8988T (cell line): ENCODE measurements at places on chromosomes 7 and 10.

DNA sequence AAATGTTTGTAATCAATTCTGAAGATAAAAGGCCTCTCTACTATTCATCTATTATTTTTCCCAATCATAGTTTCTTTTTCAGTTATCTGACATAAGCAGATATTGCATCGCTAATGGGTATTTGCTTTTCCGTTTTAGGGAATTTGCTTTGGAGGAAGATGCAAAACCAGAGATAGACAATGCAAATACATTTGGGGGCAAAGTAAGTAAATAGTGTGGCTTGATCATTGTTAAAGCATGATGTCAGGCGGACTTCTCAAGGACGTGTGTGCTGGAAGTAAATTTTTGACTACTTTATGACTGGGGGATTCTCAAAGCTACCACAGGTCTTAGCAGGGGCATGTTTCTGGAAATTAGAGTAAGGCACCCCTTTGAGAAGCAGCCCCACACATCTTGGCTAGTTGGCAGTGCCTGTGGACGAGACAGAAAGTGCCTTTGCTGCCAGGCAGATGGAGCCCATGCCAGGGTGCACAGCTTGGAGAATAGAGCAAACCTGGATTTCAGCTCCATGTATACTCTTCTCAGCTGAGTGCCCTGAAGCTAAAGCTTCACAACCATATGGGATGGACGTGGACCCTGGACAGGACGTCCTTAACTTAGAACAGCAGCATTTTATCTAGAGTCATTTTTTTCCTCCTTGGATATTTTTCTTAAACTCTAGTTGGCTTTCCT, 68.6 kb downstream of the SRI start:
- no peak for DNase-seq

GRCh38 chr10:8563478-8563877, 509.0 kb downstream of the GATA3 start:
- DNase-seq = no peak

DNA sequence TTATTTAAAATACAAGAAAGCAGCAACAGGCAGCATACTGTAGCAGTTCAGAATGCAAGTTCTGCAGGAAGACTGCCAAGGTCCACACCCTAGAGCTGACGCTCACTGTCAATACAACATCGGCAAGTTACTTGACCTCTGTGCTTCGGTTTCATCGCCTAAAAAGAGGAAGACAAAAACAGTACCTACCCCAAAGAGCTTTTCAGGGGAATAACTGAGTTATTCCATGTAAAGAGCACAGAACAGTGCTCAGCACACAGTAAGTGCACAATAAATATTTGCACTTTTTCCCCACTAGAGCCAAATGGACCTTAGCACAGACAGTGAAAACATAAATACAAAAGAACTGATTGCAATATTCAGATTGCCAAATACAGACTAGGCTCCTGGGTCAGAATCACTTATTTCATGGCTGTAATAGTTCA, 88.6 kb downstream of the USP6NL start:
- DNase-seq = no peak

DNA sequence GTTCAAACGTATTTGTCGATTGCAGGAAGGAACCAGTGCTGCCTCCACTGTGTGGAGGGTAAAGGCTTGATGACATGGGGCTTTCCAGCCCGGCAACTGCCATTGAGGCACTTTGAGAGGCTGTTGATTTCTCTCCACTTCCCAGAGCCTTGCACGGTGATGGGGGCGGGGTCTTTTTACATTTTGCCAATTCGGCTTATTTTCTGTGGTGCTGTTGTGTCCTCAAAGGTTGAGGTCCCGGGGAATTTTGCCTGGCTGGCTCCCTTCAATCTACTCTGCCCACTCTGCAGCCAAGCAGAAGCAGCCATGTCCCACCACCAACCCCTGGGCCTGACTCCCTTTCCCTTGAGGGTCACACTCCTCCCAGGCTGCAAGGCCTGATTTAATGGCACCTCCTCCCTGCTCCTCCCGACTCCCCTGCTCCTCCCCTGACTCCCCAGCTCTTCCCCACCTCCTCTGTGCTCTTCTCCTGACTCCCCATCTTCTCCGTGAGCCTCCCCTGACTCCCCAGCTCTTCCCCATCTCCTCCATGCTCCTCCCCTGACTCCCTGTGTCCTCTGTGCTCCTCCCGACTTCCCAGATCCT, 39.0 kb downstream of the OAT start:
- no peak for DNase-seq

DNA sequence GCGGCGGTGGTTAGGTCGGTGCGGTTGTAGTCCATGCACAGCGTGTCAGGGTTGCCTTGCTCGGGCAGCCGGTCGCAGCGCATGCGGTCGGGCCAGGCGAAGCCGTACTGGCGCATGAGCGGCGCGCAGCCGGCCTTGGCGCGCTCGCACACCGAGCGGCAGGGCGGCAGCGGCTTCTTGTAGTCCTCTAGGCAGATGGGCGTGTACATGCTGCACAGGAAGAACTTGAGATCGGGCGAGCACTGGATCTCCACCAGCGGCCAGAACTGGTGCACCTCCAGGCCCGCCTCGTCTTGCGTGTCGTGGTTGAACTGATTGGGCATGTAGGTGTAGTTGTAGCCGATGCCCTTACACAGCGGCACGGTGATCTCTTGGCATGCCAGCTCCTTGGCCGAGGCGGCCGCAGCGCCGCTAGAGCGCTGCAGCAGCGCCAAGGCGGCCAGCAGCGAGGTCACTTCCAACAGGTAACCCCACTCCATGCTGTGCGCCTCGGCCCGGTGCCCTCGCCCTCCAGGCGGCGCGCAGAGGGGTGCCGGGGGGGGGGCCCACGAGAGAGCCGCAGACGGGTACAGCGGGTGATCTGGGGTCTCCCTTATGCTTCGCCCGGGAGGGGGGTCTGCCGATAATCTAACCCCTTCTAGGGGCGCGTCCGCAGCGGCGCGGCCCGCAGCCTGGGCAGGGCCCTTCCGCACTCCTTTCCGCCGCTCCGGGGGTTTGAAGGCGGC, 983 bp downstream of the FZD8 start:
- DNase-seq = peak; percentile 51

DNA sequence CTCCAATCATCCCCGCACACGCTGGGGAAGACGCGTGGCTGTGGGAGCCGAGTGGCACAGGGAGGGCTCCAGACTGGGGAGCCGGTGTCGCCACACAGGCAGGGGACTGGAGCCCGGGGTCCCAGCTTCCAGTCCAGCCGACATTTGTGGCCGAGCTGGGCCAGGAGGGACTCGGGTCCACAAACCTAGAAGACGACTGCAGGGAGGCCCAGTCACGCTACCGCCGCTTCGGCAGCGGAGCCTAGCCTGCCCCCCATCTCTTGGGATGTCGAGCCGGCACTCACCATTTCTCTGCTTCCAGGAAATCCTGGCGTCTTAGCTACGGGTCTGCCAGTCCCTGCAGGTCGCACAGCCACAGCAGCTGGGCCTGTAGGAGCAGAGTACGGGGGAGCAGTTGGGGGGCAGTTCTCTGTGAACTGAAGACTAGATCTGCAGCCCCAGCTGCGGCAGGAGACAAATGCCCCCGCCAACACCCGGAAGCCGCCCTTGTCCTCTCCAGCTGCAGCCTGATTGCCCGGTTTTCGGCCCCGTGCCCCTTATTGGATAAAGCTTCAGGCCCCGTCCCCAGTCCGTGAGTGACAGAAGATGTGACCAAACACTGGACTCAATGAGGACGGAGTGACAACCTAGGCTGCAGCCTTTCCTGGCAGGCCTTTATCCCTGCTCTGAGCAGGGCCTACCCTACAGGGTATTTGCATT, 270.7 kb downstream of the ZNF33B start:
- DNase-seq = peak; percentile 76

- DNase-seq = no peak
These were observed 15.4 kb downstream of the CLCN1 start for GRCh38 chr7:143331179-143331801.

GRCh38 chr10:46223064-46223480, 63.7 kb upstream of the ANTXRL start:
- no peak for DNase-seq

DNA sequence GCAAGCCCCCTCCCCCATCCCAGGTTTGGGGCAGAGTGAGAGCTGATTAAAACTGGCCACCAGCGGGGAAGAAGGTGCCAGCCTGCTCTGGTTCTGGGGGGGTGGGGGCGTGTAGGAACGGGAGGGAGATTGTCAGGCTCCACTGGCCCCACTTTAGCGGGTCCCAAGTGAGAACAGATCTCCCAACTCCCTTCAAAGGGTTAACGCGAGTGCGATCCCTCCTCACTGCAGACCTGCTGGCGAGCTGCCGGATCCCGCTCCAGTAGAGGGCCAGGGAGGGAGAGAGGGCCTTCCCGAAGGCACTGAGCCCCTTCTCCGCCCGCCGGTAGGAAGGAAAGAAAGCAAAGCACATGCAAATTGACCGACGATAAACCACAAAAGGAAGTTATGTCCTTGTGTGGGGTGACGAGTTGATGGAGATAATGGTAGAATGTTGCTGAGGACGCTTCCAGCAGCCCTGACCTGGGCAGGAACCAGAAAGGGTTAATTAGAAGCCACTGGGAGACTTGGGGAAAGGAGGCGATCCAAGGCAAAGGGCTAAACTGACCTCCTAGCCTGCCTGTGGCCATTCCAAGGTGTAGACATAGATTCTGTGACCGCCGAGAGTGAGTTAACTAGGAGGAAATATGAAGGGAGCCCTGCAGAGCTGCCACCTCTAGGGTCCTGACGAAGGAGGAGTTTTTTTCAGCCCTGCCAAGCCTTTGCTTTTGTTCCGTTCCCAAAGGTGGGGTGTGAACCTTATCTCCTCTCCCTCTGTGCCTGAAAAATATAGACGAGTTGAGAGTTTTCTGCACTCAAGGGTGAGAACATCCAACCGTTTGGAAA, 1.5 kb downstream of the NRG3 start:
- peak; percentile 47 for DNase-seq

GRCh38 chr10:12844811-12845483, 156.6 kb downstream of the CCDC3 start:
- peak; percentile 40 for DNase-seq

GRCh38 chr7:38880454-38880853, 28.5 kb downstream of the VPS41 start:
- no peak for DNase-seq

- DNase-seq = no peak
These were observed 190.0 kb upstream of the LYZL2 start for GRCh38 chr10:30819341-30820181.

DNA sequence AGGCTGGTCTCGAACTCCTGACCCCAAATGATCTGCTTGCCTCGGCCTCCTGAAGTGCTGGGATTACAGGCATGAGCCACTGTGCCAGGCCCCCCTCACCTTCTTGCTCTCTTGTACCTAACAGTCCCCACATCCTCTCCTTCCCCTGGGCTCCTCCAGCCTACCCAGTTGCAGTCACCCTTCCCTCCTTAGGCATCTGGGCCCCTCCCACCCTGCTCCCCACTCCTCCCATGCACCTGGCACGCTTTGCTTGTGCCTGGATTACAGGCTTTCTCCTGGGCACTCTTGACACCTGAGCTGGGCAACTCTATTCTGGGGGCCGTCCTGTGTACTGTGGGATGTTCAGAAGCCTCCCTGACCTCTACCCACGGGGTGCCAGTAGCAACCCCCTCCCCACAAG, 3.0 kb downstream of the CLDN15 start:
- DNase-seq = no peak

- DNase-seq = no peak
These were observed 124.8 kb upstream of the LSM8 start for GRCh38 chr7:118059209-118059608.

DNA sequence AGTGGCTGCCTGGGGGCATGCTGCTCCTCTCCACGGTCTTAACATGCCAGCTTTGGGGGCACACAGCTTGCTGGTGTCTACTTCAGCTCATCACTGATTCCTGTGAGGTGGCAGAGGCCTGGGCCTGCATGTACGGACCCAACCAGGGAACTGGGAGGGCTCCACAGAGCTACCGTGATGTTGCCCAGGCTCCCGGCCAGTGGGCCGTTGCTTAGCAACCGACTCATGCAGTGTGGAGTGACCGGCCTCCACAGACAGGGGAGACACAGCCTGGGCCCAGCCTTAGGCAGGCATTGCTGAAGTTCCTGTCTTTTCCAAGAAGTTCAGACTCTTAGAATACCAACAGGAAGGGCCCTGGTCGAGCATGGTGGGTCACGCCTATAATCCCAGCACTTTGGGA, 25.8 kb upstream of the SH2B2 start:
- no peak for DNase-seq

DNA sequence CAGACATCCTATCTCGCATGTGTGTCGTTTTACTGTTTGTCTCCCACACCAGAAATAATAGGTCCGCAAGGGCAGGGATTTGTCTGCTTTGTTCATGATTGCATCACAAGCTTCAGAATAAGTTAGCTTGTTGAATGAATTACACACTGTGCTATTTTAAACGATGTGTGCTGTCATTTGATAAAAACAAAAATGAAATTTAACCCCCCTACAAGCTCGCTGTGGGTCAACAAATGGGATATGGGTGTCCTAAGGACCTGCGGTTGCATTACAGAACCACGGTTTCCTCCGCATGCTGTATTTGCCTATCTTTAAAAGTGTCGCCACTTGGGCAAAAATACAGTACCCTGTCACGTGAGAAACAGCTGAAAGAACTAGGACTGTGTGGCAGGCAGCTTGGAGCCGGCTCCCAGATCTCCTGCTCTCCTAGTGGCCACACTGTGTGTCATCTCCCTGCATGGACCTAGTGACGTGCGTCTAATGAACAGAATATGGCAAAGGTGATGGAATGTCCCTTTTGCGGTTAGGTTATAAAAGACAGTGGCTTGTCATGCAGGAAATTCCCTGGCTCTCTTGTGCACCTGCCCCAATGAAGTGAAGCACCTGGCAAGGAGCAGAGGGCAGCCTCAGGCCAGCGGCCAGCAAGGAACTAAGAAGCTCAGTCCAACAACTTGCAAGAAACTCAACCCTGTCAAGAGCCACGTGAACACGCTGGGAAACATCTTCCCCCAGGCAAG, 32.9 kb upstream of the CRYGN start:
- no peak for DNase-seq

GRCh38 chr10:44281089-44281613, 103.7 kb downstream of the CXCL12 start:
- no peak for DNase-seq

GRCh38 chr10:82969405-82969804, 1094.4 kb downstream of the NRG3 start:
- no peak for DNase-seq

- DNase-seq = no peak
These were observed 20.7 kb downstream of the ANTXRL start for GRCh38 chr10:46307281-46308112.

GRCh38 chr10:3782451-3783315, 2.3 kb downstream of the KLF6 start:
- DNase-seq = peak; percentile 58

DNA sequence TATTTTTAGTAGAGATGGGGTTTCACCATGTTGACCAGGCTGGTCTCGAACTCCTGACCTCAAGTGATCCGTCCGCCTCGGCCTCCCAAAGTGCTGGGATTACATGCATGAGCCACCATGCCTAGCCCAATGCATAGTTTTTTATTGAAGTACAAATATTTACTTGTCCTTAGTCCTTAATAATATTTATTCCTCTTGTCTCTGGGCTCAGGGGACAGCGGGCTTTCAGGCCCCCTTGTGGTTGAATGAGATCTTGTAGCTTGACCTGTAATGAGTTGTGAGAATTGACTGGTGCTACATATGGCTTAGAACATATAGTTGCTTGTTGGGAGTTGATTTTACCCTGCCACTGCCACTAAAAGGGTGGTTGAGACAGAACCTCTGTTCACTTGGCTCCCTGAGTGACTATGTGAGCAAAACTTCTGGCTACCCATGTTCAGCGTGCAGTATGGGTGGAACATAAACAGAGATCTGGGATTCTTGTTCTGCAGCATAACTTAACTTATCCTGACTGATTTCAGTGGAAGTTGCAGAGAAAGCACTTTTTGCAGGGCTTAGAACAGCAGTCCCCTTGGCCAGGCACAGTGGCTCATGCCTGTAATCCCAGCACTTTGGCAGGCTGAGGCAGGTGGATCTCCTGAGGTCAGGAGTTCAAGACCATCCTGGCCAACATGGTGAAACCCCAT, 14.9 kb downstream of the CCL26 start:
- no peak for DNase-seq
